Lung (tissue), 17 donors: ENCODE measurements at places on chromosomes 5 and 9. TPM values are rescaled to one million over a fixed set of nuclear protein-coding genes. Genes with fewer than 3 reads are reported as not detected.

The HMGXB3 gene
- total RNA-seq, result 42.3 TPM

The CSF1R gene
- total RNA-seq, result 52.3 TPM

The F2RL1 gene
- 5.5 TPM for total RNA-seq

The RECK gene
- total RNA-seq, result 16.0 TPM

The PRKAA1 gene
- 78.5 TPM for total RNA-seq

The LIFR gene
- 61.3 TPM for total RNA-seq

The C5orf46 gene
- total RNA-seq, result not detected

The SVEP1 gene
- 32.6 TPM for total RNA-seq

The FAM153A gene
- 14.4 TPM for total RNA-seq

The IL5 gene
- not detected for total RNA-seq

The DEPDC1B gene
- total RNA-seq, result 0.71 TPM

The ZNF658 gene
- 5.8 TPM for total RNA-seq

The CDH9 gene
- not detected for total RNA-seq

The HTR1A gene
- not detected for total RNA-seq

The ARHGEF28 gene
- total RNA-seq, result 13.0 TPM

The C9orf152 gene
- total RNA-seq, result 16.8 TPM

The HSD17B3 gene
- total RNA-seq, result not detected

The OLFML2A gene
- 56.7 TPM for total RNA-seq

The GABRA6 gene
- not detected for total RNA-seq

The ARID3C gene
- not detected for total RNA-seq

The TAF1L gene
- not detected for total RNA-seq

The SLC34A1 gene
- total RNA-seq, result not detected

The CEL gene
- 6.3 TPM for total RNA-seq

The ESM1 gene
- total RNA-seq, result 12.5 TPM

The PAEP gene
- 0.37 TPM for total RNA-seq

The ALDH1B1 gene
- total RNA-seq, result 9.3 TPM

The ABO gene
- 23.0 TPM for total RNA-seq

The PCDHA4 gene
- total RNA-seq, result 2.9 TPM

The PALM2AKAP2 gene
- total RNA-seq, result 37.7 TPM

The CARD9 gene
- total RNA-seq, result 15.2 TPM

The TENT4A gene
- total RNA-seq, result 24.3 TPM

The CAVIN4 gene
- total RNA-seq, result 0.64 TPM

The TAF11L10 gene
- not detected for total RNA-seq

The CCL21 gene
- 67.3 TPM for total RNA-seq

The PCDHB7 gene
- 2.8 TPM for total RNA-seq

The PLAC8L1 gene
- total RNA-seq, result not detected

The FAM169A gene
- 2.8 TPM for total RNA-seq

The PCDHGB5 gene
- total RNA-seq, result 14.3 TPM

The SLC22A4 gene
- total RNA-seq, result 10.9 TPM

The ACOT12 gene
- not detected for total RNA-seq

The UCK1 gene
- 28.6 TPM for total RNA-seq

The PDZD2 gene
- total RNA-seq, result 33.5 TPM

The PCDHB8 gene
- 2.1 TPM for total RNA-seq

The BICD2 gene
- 33.2 TPM for total RNA-seq

The MELK gene
- total RNA-seq, result 3.5 TPM

The RASGRF2 gene
- 12.0 TPM for total RNA-seq

The NR2F1 gene
- total RNA-seq, result 57.3 TPM
